Vagina (tissue), 2 donors: ENCODE measurements at places on chromosomes 1 and 21.

GRCh38 chr1:235892734-235893413 lies 26.2 kb upstream of the LYST start:
- DNase-seq: no peak

DNA sequence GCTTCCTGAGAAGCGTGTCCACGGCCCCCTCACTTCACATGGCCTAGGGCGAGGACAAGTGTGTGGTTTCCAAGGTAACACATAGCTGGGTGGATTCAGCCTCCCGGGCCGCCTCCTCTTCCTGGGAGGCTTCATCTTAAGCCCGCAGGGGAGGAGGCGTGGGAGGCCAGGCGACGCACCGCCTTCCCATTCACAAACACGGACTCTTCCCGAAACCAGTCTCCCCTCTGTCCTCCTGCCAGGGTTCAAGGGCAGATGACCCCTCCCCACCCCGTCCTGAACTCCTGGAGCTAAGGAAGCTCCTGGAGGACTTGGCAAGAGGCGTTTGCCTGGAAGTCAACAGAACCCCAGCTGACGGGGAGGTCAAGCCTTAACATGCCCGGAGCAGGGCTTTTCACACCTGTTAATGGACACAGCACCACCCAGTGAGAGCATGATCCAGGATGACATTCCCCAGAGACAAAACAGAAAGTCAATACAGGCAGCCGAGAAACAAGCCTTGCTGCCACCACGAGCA lies 56.7 kb downstream of the KCNN3 start:
- DNase-seq: no peak

DNA sequence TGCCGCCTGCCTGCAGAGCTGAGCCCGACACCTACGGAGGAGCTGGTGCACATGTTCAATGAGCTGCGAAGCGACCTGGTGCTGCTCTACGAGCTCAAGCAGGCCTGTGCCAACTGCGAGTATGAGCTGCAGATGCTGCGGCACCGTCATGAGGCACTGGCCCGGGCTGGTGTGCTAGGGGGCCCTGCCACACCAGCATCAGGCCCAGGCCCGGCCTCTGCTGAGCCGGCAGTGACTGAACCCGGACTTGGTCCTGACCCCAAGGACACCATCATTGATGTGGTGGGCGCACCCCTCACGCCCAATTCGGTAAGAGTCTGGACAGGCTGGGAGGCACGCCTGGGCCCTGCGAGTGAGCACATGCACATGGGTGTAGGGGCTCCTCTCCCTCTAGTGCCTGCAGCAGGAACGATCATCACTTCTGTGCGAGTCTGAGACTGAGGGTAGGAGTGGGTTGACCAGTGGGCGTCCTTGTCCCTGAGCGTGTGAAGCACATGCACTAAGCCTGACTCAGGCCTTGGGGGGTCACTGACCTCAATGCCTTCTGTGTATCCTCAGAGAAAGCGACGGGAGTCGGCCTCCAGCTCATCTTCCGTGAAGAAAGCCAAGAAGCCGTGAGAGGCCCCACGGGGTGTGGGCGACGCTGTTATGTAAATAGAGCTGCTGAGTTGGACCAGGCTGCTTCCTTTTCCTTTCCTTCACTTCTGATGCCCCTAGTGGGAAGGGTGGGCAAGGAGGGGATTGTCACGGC lies 6.9 kb downstream of the DMAP1 start:
- DNase-seq: no peak

- DNase-seq: no peak
Observed at GRCh38 chr1:69737527-69738185, 169.9 kb downstream of the LRRC7 start.

- DNase-seq: no peak
Observed at GRCh38 chr21:35059742-35060141, 10.6 kb upstream of the RUNX1 start.

DNA sequence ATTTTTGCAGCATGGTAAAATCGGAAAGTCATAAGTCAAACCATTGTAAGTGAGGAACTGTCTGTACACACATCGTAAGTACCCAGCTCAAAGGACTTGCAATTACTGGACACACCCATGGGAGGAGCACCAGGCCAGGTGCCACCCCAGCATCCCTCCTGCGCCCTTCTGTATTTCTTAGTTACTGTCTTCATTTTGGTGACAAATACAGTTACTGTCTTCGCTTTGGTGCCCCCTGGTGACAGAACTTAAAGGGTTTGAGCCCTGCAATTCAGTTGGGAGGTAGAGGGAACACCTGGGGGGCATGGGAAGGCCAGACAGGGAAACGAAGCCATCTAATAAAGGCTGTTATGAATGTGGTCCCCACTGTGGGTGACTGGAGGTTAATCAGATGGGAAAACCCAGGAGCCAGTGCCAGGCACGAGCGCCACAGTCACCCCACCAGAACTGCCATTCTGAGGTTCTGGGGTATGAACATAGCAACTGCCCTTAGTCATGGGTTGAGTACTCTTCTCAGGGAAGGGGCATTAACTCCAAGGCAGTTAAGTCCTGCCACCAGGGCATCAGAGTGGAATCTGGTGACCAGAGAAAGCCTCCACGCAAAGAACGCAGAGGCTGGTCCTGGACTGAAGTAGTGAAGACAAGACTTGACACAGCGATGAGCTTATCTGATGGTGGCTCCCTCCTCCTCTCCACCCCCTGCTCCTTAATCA lies 612.9 kb downstream of the PTPRU start:
- no peak for DNase-seq

DNA sequence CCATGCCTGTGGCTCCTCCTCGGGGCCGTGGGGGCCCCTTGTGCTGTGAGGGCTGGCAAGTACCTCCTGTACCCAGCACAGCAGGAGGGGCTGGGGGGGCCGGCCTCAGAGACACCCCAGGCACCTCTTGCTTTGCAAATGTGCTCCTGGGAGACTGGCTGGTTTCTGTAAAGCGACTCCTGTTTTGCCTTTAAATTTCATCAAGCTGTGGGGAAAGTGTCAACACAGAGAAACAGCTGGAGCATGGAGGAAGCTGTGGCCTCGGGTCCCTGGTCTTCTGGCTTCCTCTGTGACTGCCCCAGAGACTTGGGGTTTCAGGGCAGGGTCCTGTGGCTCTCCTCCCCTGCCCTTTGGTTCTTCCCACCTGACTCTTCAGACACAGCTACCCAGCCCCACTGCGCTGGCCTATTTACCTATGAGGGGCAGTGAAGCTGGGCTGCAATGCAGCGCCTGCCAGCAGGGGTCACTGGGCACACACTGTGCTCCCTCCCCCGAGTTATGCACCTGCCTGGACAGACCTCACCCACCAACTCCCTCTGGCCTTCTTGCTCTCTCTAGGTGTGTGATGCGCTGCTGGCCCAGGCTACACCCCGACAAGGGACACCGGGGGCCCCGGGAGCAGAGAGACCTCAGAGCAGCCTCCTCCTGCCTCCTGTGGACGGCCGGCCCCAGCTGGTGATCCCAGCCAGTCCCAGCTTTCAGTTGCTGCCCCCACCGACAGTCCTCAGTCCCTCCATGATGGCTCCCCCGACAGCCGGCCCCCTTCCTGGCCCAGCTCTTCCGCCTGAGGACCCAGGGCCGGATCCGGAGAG lies 17.6 kb upstream of the PEX10 start:
- no peak for DNase-seq

GRCh38 chr1:90969241-90969640 lies 52.6 kb downstream of the ZNF644 start:
- no peak for DNase-seq

GRCh38 chr1:212917134-212917485 lies 33.2 kb upstream of the VASH2 start:
- no peak for DNase-seq

DNA sequence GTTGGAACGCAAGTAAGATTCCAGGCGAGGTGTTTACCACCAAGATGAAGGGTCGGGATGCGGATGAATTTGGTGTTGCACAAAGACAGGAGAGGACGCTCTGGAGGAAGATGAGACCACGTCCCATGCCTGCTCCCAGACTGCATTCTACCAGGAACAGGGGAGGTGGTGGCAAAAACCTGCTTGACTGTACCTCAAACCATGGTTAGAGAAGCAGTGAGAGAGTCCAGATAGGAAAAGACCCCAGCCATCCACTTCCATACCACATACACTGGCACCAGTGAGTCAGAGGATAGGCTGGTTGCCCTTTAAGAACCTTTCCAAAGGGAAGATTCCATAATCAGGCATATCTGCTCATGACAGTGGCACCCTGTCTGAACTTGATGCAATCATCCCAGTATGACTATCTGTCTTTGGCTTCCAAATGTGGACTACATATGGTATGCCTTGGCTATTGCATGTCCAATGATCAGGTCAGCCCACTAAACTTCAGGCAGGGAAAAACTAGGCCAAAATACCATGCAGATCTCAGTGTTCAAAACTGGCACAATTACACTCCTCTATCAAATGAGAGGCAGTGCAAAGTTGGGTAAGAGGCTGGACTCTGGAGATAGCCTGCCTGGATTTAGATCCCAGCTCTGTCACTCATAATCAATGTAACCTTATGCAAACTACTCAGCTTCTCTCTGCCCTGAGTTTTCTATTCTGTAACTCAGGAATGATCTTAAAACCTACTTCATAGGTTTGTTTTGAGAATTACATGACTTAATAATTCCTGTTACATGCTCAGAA lies 20.6 kb downstream of the NPR1 start:
- no peak for DNase-seq

DNA sequence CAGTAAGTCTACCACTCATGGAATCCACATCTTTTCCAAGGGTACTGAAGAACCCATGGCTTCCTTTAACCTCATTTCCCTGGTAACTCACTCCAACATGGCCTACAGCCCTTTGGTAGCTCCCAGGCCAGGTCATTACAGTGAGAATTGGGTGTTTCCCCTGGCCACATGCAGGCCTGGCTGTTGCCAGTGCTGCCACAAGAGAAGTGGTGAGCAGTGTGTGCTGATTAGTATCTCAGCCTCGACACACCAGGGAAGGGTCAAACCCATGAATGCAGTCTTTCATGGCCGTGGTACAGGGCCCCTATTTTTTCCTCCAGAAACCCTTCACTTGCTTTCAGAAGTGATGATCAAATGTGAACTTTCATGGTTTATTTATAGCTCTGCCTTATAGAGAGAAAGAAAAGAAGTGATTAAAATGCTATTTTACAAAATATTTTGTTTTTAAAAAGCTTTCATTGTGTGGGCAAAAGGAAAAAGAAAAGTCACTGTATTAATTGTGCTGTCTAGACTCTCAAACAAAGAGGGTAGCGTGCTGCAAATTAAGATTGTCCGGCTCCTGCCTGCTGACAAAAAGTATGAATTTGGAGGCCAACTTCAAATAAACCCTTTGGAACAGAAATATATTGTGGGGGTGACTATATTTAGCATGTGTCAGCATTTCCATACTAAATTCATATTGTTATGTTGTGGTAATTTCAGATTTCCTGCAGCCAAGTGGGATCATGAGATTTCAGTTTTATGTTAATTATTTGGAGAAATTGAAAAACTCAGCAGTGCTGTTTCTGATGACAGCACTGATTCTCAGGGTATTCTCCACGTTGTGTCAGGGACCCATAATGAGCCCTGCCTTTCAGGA lies 62.0 kb upstream of the HOOK1 start:
- no peak for DNase-seq

DNA sequence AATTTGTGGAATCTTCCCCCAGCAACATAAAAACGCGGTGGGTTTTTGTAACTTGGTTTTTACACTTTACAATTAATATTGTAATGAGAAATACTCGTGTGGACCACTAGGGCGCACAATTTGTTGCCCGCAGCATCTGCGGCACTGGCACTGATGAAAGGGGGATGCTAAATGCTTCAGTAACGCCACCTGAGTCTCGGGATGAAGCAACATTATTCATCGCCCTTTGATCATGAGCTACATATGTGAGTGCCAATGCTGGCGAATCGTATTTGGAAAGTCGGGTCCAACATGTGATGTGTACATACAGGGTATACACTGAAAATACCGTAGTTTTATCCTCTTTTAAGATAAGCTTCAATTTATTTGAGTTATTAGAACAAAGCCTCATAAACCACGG lies 34.2 kb upstream of the COX20 start:
- no peak for DNase-seq

DNA sequence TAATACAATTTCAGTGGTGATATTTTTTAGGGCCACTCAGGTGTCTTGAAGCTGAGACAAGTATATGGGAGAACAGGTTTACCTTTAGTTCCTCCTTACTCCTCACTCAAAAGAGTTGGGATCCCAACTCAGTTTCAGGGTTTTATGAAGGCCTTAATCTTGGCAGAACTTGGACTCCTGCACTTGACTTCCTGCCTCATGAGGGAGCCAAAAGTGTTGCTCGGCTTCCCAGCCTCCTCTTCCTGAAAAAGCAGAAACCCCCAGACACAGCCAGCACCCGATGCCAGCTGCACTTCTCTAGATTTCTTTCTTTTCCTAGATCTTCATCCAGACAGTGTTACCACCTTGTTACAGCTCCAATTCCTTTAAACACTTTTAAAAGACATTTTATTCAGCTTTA lies 70.8 kb upstream of the TMPRSS2 start:
- peak; percentile 27 for DNase-seq

GRCh38 chr21:45943630-45944540 lies 37.7 kb upstream of the COL6A1 start:
- no peak for DNase-seq

DNA sequence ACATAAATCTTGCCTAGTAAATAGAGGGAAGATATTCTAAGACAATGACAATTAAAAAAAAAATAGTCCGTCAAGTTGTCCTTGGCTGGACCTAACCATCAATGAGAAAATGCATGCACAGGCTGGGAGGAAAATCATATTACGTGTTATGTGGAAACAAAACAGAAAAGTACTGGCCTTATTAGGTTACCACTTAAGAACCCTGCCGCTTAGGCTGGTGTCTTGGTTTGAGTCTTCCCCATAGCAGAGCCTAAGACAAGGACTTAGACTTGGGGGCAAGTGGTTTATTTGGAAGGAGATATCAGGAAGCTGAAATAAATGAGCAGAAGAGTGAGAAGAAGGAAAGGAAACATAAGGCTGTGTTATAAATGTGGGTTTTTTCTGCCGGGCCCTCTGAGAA lies 186.4 kb downstream of the MRPL39 start:
- DNase-seq: no peak

- DNase-seq: no peak
Observed at GRCh38 chr21:42423685-42424084, 20.0 kb downstream of the UBASH3A start.
